ENCODE measurements at places on chromosomes 1 and 21.

DNA sequence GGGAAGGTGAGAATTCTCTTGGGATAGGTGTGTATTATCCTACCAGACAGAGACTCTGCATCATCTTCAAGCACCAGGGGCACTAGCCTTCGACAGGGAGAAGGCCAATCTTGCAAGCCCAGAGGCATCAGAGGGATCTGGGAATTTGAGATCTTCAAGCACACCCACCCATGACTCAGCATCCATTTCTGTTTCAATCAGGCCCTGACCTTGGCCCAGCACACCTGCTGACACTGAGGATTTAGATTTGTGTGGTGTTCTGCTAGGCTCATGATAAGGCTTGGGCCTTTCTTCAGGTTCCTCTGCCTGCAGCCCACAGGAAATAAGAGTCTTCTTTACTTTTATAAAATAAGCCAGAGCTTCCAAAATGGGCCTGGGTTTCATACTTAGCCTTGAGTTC, 6.6 kb upstream of the PCP4 start:
- DNase-seq = no peak

GRCh38 chr1:15260418-15261154, 13.6 kb downstream of the FHAD1 start:
- no peak for DNase-seq

GRCh38 chr1:176602388-176603004, 139.5 kb downstream of the PAPPA2 start:
- DNase-seq = no peak

DNA sequence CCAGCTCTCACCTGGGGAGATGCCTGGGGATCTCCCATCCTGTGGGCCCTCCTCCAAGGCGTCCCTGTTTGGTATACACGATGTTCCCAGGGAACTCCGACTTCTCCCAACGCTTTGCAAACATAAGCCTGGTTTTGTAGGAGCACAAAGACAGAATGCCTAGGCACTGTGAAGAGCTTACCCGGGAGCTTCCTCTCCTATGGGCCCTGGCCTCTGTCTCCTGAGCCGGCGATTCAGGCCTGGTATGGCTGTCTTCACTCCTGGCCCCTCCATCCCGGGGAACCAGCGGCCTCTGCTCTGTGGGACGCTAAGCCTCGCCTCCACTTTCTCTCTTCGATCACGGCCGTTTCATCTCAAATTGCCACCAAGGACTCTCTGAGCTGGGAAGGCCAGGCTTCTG, 59.6 kb upstream of the ACTRT2 start:
- DNase-seq = no peak

Data from adipocyte (in vitro differentiated cells).